ENCODE measurements at places on chromosomes 7 and 10. TPM values are rescaled to one million over a fixed set of nuclear protein-coding genes. Genes with fewer than 3 reads are reported as not detected.

DNA sequence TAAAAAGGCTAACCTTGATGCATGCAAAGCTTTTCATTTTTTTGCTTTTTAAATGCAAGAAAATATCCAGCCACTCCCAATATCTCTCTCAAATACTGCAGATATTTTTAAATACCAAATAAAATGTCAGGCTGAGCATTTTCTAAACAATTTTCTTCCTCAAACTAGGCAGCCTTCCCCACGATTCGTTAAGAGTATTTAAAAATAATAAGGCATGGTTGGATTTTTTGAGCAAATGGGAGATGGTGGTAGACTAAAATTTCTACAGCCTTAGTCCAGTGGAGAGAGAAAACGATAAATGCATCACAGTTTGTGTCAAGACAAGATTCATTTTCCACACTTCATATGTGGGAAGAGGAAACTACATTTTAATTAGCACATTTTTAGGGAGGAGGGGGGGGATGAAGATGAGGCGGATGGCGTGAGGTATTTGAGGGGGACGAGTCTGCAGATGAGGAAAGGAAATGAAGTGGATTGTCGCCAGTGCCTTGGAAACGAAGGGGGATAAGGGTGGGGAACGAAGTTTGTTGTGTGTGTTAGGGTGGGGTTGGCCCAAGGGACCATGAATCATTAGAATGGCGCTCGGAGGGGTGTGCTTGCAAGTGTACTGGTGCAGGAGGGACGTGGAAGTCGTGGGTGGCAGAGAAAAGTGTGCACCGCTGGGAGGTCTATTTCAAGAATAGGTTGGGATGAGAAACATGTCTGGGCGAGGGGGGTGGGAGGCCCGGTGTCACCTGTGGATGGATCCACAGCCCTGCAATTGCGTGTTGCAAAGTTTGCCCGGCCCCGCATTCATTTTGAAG lies 1.2 kb upstream of the ADD3 start:
- no peak for DNase-seq

The ENKUR gene
- total RNA-seq, result not detected

GRCh38 chr10:110759523-110759922 lies 112.2 kb upstream of the PDCD4 start:
- no peak for DNase-seq

DNA sequence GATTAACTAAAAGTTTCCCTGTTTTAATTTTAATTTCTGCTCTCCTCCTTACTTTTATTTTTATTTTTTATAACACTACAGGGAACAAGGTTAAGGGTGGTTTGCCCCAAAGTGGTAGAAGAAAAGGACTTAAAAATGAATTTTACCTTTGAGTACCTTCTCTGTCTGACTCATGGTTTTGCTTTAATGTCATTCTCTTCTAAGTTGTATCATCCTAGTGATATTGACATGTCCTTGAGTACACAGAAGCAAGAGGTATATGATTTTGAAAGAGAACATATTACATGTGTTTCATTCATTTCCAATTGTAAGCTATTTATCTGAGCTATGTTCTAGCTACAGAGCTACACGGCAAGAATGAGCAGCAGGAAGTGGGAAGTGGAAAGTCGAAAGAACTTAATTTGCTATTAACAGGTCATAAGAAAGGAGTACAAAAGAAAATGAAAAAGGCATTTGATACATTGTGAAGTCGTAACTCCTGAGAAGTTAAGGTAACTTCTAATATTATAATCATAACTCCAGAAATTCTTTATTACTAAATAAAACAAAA lies 112.5 kb downstream of the SEMA3A start:
- no peak for DNase-seq

DNA sequence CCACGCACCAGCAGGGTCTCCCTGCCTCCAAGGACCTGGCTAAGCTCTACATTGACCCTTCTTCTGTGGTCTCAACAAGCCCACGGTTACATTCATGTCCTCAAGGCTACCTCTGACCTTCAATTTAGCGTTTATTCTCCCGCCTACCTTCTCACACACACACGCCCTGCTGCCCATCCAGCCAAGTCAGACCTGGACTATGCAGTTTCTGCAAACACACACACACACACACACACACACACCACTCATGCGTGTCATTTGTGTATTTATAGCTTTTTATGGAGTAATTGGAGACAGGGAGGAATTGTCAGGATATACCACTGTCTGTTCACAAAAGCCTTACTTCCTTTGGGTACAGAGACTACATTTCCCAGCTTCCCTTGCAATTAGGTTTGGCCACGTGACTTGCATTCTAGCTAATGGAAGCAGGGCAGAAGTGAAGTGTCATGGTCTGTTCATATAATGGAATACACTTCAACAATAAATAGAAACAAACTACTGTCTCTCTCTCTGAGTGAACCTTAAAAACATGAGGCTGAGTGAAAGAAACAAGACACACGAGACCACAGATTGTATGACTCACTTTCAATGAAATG lies 53.8 kb upstream of the CPXM2 start:
- no peak for DNase-seq

DNA sequence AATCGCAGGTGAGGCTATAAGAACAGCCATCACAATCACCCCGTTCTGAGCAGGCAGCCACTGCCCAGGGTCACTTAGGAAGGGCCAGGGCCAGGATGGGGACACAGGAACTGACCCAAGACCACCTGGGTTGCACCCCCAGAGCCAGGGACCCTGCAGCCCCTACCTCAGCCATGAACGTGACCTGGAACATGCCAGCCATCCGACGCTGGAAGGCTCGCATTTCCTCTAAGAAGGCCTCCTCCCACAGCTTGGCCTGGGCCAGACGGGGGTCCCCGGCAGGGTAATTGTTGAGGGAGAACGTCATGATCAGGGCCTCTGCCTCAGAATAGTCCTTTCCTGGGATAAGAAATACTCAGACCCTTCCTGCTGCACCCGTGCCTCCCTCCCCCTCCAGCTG lies 5.0 kb downstream of the NPC1L1 start:
- no peak for DNase-seq

GRCh38 chr7:22179442-22179879 lies 177.5 kb downstream of the RAPGEF5 start:
- no peak for DNase-seq

- DNase-seq, result no peak
Observed at GRCh38 chr7:142319970-142320369, 62.1 kb upstream of the PRSS58 start.

GRCh38 chr7:155198196-155198892 lies 99.3 kb upstream of the INSIG1 start:
- no peak for DNase-seq

The CCDC172 gene
- total RNA-seq, result not detected

The HOXA13 gene
- total RNA-seq, result not detected

The PRPS1L1 gene
- total RNA-seq, result not detected

GRCh38 chr10:73841526-73842285 lies 30.3 kb upstream of the NDST2 start:
- no peak for DNase-seq

The FOXP2 gene
- not detected for total RNA-seq

- no peak for DNase-seq
Observed at GRCh38 chr7:51233374-51233773, 83.2 kb downstream of the COBL start.

GRCh38 chr7:45267262-45267661 lies 109.7 kb downstream of the RAMP3 start:
- DNase-seq, result no peak

The AKR1C2 gene
- total RNA-seq, result not detected

DNA sequence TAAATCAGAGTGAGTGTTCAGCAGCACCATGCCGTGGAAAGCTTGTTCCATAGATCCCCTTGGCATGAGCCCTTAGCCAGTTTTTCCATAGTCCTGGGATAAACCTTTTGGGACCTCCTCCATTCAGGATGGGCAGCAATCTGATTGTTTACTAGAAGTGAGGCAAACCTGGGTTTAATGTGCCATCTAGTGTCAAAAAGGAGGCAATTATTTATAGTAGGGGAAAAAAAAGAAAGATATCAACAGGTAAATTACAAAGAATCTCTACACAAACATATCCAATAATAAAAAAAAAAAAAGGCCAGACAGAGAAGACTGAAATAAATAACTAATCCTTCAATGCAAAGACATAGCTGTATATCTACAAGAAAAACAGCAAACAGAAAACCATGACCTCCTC lies 229.0 kb upstream of the STK17A start:
- no peak for DNase-seq

DNA sequence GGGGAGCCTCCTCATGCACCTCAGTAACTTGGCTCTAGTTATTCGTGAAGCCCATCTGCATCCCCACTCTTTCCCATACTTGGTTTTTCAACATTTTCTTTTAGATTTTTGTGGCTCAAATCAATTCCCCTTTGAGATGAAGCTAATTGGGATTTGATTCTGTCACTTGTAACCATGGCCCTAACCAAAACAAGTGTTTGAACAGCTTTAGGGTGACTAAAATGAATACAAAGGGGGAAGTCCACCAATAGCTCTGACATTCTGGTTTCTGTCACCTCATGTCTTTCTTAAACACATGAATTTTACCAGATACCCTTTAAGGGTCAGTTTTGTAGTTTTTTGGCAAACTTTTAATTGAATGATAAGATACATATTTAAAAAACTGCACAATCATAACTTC lies 87.0 kb downstream of the PCGF5 start:
- no peak for DNase-seq

GRCh38 chr10:30383356-30383755 lies 34.3 kb upstream of the MTPAP start:
- no peak for DNase-seq

The MGAM2 gene
- total RNA-seq, result not detected

DNA sequence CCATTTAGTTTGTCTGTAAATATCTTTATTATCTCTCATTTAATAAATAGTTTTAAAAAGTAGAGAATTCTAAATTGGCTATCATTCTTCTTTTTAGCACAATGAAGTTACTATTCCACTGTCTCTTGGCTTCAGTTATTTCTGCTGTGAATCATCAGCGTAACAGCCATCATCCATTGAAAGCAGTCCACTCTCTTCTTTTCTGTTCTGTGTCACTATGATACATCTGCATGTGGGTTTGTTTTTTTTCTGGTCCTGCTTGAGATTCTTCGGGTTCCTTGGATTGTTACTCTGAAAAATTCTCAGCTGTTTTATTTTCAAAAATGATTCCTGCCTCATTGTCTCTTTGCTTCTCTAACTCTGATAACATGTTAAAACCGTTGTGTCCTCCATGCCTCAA lies 52.5 kb downstream of the CSGALNACT2 start:
- no peak for DNase-seq

The MBL2 gene
- not detected for total RNA-seq

The MUC12 gene
- total RNA-seq, result not detected

DNA sequence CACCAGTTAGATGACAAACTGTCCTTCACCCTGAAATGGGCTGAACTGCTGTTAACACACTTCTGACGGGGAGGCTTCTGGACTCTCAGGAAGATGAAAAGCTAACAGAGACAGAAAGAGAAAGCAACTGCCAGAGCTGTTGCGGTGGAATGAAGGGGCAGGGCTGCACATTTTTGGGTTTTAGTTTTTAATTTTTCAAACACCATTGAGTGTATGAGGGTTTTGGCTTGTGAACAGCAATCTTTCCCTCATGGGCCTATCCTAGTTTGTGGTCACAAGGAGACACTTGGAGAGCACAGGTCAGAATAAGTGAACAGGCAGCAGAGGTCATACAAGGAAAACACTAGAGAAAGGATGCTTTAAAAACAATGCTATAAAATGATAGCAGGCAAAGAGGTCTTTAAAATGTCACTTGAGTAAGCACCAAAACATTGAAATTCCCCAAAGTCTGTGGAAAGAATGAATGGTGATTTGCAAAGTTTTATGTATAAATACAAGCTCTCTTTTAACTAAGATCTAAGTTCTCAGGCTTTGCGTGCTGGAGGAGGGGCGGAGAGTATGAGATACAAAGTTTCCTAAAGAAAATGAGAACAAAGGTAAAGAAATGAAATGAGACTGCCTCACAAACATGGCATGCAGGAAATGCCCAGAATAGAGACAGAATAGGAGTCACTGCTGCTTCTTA lies 101.4 kb upstream of the GLI3 start:
- DNase-seq, result no peak

The MMP21 gene
- total RNA-seq, result 0.15 TPM

The CDK1 gene
- total RNA-seq, result 1.1 TPM

The ADRA2A gene
- not detected for total RNA-seq

DNA sequence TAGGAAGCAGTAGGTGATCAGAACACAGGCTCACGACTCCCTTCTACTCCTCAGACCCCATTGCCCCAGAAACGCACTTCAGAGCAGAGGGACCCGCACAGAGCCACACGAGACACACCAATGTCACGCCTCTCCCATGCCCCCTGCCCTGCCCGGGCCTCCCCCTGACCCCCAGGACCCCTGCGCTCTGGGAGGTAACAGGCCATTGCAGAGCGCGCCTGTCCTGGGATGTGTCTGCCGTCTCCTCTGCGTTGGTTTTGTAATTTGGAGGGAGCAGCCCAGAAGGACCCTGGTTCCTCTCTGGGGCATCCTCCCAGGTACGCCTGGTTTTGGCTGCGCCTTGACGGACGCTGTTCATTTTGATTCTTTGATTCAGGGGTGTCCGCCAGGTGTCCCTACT lies 85.4 kb downstream of the UNCX start:
- DNase-seq, result no peak

The TMEM229A gene
- not detected for total RNA-seq

The NSUN5 gene
- 68.8 TPM for total RNA-seq

- DNase-seq, result no peak
Observed at GRCh38 chr10:4068629-4069028, 283.6 kb upstream of the KLF6 start.

GRCh38 chr10:121205625-121206024 lies 354.5 kb downstream of the WDR11 start:
- no peak for DNase-seq

GRCh38 chr10:88805361-88805760 lies 2.8 kb downstream of the LIPM start:
- DNase-seq, result no peak

GRCh38 chr10:96352582-96352981 lies 6.2 kb downstream of the OPALIN start:
- no peak for DNase-seq

The PNLIP gene
- total RNA-seq, result not detected

DNA sequence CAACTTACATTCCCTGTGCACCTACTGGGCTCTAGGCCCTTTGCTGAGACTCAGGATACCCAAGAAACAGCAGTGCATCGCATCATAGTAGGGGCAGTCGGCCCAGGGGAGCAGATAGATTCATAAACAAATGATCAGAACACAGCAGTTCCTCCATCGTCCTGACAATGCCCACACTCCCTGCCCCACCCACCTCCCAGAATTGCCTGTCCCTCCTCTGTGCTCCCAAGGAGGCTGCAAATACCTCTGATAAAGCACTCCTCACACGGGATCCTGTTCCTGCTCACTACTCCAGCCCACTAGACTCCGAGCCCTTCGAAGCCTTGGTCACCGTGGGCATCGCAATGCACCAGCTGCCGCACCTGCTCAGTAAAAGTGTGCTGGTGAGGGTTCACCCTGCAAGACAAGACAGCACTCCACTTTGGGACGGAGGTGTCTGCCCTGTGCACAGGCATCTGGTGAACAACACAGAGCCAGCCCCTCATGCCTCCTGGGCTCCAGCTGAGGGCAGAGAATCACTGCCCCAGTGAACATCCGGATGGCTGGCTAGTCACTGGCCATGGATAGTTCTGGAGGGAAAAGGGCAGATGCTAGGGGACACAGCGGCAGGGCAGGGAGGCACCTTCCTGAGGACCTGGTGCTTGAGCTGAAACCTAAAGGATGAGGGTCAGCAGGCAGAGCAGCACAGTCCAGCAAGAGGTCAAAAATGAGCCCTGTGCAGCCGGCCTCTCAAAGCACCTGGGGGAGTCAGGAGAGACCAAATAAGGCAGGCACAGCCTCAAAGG lies 60.7 kb downstream of the TNS3 start:
- no peak for DNase-seq

The MSS51 gene
- total RNA-seq, result 6.4 TPM

The IFT22 gene
- total RNA-seq, result 7.3 TPM
